Activated T-cell treated with anti-CD3 and anti-CD28 coated beads, Interleukin-2, amount 50 U/mL, for 72 hours (primary cell): ENCODE measurements at places on chromosomes 1 and 21. TPM values are rescaled to one million over a fixed set of nuclear protein-coding genes. Genes with fewer than 3 reads are reported as not detected.

The TFAP2E gene
- 1.2 TPM for total RNA-seq

The PTCH2 gene
- 3.2 TPM for total RNA-seq

- DNase-seq = no peak
Observed at GRCh38 chr1:17581389-17582123, 42.1 kb downstream of the ARHGEF10L start.

DNA sequence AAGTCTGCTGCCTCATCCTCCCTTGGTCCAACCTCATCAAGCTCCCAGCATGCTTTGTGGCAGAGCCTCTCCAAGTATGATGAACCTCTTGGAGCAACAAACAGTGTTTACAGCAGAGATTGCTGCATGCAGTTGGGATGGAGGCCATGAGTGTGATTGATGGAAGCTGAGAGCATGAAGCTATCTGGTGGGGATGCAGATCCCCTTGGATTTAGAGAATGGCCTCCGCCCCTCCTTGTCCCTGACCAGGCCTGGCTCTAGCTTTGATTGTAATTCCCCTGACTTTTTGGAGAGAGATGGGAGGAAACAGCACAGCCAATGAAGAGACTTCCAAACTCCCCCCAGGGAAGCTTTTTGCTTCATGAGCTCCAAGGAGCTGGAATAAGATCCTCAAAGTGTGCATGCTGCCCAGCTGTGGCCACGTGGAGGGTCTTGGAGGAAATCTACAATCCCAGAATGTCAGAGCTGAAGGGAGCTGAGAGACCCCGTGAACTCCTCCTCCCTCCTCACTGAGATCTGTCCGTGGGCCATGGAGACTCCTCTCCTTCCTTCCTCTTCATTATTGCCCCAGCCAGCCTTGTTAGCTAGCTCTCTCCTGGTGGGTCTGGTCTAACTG is 165.3 kb upstream of the USP24 start:
- DNase-seq = no peak

GRCh38 chr1:162197041-162197531 is 127.6 kb downstream of the NOS1AP start:
- DNase-seq = no peak

GRCh38 chr1:40872276-40872675 is 10.1 kb upstream of the CITED4 start:
- DNase-seq = no peak

GRCh38 chr1:205065666-205066065 is 18.6 kb downstream of the TMEM81 start:
- DNase-seq = no peak

- DNase-seq = no peak
Observed at GRCh38 chr21:36200081-36200561, 43.5 kb downstream of the DOP1B start.

DNA sequence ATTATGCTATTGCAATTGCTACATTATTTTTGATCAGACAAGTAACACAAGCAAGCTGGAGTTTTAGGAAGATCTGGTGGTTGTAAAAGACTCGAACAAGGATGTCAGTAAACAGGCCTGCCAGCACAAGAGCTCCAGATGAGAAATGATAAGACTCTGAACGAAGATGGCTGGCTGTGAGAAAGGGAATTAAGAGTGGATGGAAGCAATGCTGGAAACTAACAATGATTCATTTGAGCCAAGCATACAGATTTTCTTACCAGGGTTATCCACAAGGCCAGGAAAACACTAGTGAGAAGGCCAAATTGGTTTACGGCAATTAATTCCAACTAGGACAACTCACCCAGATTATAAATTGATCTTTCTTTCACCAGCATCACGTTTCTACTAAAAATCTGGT is 54.2 kb downstream of the NRIP1 start:
- DNase-seq = no peak
